ENCODE measurements at places on chromosomes 2 and 18.

- DNase-seq: no peak
These were observed 735.5 kb upstream of the ACVR2A start for GRCh38 chr2:147109291-147109690.

DNA sequence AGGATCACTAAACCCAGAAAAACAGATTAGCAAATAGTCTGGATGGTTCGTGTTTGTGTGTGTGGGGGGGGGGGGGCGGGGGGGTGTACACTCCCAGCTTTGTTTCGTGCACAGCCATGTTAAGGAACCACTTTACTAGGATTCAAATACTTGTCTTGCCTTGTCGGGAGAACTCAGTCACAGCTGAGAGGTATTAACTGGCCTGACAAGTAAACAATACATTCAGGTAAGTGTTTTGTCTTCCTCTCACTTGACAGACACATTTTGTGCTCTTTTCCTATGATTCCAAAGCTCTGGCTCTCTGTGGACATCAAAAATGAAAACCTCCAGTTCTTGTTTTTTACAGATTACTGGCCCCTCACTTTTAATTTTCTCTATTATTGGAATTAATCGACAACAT, 173.5 kb downstream of the LRP1B start:
- peak; percentile 24 for DNase-seq

- no peak for DNase-seq
These were observed 17.2 kb downstream of the FAM98A start for GRCh38 chr2:33581872-33582271.

DNA sequence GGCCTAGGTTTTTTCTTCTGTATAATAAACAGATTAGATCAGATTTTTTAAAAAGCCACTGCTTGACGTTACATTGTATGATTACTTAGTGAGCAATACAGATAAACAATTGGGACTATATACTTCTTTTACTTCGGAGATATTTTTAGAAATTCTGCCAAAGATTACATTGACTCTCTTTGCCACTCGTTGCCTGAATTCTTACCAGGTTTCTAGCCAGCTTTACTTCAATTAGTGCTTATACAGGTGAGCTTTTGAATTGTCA, 156.6 kb downstream of the HAUS1 start:
- DNase-seq: no peak

- DNase-seq: no peak
These were observed 301.1 kb downstream of the PIK3C3 start for GRCh38 chr18:42255908-42256765.

GRCh38 chr2:98070081-98070480, 16.9 kb upstream of the VWA3B start:
- no peak for DNase-seq

DNA sequence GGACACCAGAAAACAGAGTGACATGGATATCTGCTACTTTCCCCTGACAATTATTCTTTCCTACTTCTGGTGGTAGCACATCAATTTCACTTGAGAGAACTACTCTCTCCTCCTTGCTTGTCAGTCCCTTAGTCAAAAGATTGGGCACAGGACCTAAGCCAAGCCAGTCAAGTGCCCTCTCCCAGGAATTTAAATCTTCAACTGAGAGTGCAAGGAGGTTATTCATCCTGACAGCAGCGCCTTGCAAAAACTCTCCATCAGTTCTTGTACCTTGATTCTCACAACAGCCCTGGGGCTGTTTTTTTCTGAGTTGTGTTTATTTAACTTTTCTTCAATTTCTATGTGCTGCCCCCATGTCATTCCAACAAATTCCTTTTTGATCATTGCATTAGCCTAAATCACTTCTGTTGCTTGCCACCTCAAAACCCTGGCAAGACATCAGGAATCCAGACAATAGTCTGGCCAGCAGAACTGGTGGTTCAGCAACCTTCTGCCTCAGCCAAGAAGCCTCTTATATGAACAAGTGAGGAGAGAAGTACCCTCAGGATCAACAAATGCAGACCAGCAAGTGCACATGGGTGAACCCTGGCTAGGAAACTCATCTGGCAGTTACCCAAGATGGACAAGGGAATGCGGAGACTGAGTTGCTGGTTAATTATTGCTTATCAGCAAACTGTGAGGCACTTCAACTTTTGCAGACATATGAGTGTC, 19.4 kb downstream of the COL4A3 start:
- DNase-seq: no peak

- DNase-seq: no peak
These were observed 6.2 kb downstream of the RAMP1 start for GRCh38 chr2:237865623-237866041.

DNA sequence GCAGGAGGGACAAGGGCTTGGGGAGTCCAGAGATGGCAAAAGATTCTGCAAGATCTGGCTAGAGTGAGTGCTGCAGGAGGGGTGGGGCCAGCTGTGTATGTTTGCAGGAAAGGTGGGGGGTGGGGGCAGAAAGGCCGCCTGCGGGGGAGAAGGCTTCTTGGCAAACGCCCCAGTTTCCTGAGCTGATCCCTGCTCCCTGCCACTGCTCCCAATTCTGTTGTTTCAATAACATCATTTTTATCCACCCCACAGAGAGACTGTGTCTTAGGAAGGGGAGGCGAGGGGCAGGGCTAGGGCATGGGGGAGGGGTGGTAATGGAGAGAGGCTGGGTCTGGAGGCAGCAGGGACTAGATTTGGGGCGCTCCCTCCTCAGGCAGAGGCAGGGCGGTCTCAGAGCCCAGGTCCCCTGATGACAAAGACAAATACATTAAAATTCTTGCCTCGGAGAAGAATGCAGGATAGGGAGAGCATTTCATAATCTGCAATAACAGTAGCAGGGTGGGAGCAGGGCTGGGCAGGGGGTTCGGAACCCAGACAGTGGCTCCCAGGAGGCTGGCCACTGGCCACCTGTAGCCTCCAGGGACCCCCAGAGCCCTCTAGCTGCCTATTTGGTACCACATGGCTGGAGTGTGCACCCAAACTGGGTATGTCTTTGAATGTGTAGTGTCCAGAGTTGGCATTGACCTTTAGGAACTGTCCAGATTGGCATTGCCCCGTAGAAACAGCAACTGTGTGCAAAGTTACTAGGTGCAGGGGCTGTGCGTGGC, 2.1 kb upstream of the WNT6 start:
- DNase-seq: no peak

DNA sequence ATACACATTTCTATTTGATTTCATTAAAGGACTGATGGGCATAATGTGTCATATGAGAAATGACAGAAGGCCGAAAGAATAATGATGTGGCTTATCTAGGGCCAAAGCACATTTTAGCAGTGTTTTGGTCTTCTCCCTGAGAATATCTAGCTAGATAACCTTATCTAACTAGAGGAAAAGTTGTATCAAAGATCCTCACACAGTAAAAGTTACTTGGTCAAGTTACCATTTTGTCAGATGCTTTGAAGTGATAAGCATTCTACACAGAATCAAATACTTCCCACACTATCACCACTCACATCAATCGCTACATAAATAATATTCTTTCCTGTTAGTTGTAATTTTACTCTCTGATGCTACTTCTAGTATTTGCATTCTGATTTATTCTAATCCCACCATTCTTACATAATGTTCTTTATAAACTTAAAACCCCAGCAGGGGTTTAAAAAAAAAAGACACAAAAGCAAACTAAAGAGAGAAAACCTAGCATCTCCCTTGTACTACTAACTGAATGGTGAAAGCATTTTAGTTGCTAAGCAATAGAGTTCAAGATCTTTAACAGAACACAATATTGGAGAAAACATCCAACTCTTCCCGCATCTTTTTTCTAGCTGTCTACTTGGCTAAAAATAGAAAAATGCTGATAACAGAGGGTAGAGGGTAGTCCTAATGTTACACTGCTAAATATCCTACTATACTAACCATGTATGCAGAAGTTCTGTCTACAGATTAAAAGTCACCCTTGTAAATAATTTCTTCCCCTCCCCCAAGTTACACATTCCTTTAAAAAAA, 8.0 kb downstream of the XPO1 start:
- DNase-seq: no peak

DNA sequence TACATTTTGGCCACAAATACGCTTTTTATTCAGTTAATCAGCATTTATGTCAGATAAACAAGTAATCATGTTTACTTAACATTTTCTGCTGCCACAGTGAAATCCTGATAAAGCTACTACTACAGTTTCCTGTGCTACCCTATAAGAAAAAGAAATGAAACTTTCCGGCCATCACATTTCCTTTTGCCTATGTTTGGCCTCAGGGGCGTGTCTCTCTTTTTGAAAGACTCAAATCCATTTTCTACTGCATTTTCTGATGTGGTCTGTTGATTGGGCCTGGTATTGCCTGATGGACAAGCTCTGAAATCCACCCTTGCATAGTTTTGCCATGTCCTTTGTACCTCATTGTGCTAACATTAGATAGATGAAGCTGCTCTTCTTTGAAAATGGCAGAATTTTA, 152.6 kb downstream of the AGPS start:
- no peak for DNase-seq

DNA sequence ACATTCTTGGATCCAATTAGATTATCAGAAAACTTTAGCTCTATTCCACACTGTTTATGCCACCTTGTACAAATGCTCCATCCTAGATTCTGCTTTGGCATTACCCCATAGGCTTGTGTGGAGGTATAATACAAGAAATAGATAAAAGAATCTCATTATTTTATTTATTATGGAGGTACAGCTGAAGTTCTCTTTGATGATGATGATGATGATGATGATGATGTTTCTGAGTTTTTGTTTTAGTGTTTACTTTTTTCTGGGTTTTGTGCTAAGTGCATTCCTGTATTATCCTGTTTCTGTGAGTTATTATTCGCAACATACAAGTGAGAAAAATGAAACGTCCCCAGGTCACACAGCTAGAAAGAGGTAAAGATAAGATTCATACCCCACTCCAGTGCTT, 43.4 kb downstream of the ANXA4 start:
- DNase-seq: no peak

GRCh38 chr2:29229640-29230039, 114.4 kb downstream of the CLIP4 start:
- no peak for DNase-seq

DNA sequence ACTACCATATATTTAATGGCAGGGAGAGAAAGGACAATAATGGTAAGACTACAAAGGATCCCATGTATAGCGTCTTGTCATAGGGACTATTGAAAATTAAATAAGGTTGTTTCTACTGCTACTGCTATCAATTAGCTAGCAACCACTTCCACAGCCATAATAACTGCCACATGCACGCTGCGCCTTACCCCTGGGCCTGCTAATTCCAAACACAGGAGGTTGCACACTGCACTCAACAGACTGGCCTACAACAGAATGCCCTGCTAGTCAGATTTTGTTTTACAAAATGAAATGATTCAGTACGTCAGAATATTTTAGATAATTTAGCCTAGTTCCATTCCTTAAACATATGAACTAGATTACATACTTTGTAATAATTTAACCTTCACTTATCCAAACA, 121.0 kb upstream of the SMAD7 start:
- DNase-seq: no peak

- no peak for DNase-seq
These were observed 17.5 kb downstream of the AFG3L2 start for GRCh38 chr18:12359515-12359927.

DNA sequence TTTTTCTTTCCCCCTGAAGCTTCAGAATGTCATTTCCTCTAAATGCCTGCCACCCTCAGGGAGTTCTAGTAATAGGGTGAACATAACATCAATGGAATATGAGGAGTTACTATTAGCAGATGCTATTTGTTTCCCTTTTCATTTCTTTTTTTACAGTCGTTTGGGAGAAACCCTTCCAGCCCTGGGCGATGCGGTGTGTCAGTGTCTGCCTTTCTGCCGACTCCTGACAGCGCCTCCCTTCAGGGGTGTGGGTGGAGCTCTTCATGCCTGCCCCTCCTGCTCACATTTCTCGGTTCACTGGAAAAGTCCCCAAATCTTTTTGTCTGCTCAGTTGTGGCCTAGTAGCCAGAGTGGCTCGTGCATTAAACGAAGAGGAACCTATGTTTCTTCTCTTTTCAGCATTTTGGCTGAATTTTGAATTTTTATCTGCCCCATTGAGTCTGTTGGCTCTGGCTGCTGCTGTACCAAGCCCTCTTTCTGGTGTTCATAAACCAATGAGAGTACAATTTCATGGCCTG, 72.3 kb downstream of the FMNL2 start:
- no peak for DNase-seq

- no peak for DNase-seq
These were observed 190.4 kb upstream of the CCDC150 start for GRCh38 chr2:196449083-196449482.

GRCh38 chr2:171330155-171330956, 103.4 kb downstream of the METTL8 start:
- DNase-seq: no peak

- DNase-seq: no peak
These were observed 25.7 kb downstream of the PXDN start for GRCh38 chr2:1718339-1719220.

- DNase-seq: peak; percentile 9
These were observed 119.9 kb downstream of the ETAA1 start for GRCh38 chr2:67516899-67517530.

GRCh38 chr2:3146175-3146574, 231.4 kb downstream of the EIPR1 start:
- DNase-seq: no peak

DNA sequence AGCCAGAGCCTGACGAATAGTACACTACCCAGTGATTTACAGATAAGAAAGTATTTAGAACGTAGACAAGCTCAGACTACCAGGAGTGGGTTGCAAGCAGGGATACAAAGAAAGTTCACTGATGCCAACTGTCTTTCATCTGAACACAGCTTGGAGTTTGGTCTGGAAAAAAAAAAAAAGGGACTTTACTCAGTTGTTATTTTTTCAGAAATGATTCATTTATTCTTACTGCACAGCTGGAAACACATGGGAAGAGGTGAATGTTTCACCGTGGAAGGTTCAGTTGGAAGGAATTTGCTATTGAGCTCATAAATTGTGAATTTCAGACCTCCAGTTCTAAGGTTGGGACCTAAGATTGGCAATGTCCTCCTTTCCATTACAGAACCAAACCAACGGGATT, 259.7 kb downstream of the ETAA1 start:
- no peak for DNase-seq

DNA sequence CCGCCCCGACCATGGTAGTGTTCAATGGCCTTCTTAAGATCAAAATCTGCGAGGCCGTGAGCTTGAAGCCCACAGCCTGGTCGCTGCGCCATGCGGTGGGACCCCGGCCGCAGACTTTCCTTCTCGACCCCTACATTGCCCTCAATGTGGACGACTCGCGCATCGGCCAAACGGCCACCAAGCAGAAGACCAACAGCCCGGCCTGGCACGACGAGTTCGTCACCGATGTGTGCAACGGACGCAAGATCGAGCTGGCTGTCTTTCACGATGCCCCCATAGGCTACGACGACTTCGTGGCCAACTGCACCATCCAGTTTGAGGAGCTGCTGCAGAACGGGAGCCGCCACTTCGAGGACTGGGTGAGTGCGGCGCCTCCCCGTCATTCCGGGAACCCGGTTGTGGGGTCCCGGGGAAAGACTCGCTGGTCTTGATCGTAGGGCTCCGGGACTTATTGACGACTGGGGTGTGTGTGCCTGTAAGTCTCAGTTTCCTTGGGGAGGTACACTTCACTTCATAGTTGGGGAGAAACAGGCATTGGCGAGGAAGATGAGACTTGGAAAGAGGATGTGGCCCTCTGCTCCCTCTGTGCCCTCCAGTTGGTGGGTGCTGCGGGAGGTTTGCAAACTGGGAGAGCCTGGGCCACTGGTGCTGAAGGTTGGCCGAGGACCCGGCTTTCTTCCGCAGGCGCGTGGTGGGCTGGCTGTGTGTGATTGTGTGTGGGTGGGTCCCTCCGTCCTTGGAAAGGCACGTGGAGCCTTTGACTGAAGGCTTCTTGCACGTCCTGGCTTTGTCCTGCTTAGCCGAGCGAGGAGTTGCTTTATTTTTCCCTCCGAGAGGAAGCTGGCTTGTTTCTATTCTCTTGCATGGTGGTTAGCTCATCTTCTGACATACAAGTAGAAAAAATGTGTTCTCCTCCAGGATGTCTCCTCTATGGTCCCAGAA, 886 bp downstream of the PRKCE start:
- peak; percentile 34 for DNase-seq

Data from NCI-H345 (cell line).